Dermis microvascular lymphatic vessel endothelial cell (primary cell): ENCODE measurements at places on chromosomes 6 and 20. TPM values are rescaled to one million over a fixed set of nuclear protein-coding genes. Genes with fewer than 3 reads are reported as not detected.

NFKBIL1 gene
- 19.8 and 24.7 TPM in 2 replicates for total RNA-seq

GMPR gene
- 10.9 and 13.6 TPM in 2 replicates for total RNA-seq

CRISP2 gene
- total RNA-seq: not detected in 2 replicates

SDHAF4 gene
- total RNA-seq: 3.9 and 4.8 TPM in 2 replicates

TMC2 gene
- total RNA-seq: not detected in 2 replicates

DEFB132 gene
- total RNA-seq: not detected in 2 replicates
